ENCODE measurements at places on chromosomes 6 and 20.

- DNase-seq: no peak
Observed at GRCh38 chr6:168884646-168885086, 369.0 kb downstream of the THBS2 start.

- DNase-seq: peak; percentile 51
Observed at GRCh38 chr6:110509617-110510241, 33.3 kb upstream of the SLC22A16 start.

DNA sequence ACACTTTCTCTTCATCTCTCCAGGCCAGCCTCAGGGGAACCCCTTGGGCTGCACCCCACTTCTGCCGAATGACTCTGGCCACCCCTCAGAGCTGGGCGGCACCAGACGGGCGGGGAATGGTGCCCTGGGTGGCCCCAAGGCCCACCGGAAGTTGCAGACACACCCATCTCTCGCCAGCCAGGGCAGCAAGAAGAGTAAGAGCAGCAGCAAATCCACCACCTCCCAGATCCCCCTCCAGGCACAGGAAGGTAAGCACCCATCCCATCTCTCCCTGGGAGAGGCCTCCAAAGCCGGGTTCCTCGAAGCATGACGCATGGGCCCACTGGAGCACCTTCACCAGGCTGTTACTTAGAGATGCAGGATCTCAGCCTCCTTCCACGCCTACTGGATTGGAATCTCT lies 11.3 kb downstream of the MDFI start:
- DNase-seq: no peak

- DNase-seq: no peak
Observed at GRCh38 chr6:20599302-20600051, 65.2 kb downstream of the CDKAL1 start.

DNA sequence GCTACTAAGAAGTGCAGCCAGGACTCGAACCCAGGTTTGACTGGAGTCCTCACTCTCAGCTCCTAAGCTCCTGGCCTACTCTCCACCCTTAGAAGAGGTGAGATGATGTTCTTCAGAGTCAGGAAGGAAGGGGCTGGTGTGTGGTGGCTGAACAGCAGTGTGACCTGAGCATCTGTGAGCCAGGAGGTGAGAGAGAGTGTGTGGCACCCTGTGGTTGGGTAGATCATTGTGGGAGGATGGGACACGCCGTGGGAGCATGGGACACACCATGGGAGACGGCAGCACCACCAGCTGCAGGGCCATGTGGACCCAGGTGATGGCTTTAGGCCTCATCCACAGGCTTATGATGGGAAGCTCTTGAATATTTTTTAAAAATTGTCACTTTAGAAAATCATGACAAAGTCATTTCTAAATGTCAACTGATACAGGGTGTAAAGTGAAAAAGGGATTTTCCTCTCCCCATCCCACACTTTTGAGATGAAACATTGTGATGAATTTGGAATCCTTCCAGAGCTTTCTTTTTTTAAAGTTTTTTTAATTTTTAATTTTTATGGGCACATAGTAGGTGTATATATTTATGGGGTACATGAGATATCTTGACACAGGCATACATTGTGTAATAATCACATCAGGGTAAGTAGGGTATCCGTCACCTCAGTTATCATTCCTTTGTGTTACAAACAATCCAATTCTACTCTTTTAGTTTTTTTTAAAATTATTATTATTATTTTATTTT lies 31.6 kb downstream of the SRC start:
- no peak for DNase-seq

DNA sequence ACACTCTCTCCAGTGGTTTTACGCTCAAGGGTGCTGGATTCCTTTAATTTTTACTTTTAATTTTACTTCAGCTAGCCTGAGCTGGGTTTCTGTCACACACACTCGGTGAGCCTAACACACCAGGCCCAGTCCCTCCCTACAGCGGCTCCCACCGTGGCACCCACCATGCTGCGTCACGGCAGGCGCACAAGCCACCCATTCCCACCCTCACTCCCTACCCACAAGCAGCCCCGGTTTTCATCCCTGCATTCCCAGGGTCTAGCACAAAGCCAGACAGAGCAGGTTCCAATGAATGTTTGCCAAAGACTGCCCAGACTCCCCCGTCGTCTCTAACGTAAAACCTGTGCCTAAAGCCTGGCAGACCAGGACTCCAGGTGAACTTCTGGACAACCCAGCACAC lies 50.3 kb downstream of the MYH7B start:
- no peak for DNase-seq

- DNase-seq: no peak
Observed at GRCh38 chr6:36533321-36533720, 14.0 kb downstream of the STK38 start.

DNA sequence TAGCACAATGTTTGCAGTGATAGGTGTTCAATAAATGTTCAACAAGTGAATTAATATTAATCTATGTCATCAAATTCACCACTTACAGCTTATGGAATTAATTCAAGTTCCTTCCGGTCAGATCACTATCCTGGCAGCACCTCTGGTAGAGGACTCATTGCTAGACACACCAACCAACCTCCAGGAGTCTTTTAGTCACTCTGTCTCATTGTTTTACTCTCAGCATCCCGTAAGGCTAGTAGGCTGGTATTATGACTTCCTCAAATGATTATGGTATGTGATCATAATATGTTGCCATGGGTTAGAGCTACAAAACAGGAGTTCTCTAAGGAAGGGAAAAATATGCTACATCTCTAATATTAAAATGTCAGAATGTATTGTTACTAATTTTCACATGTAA lies 21.7 kb upstream of the MMS22L start:
- DNase-seq: no peak

- peak; percentile 64 for DNase-seq
Observed at GRCh38 chr6:111938710-111939109, 65.5 kb upstream of the FYN start.

- no peak for DNase-seq
Observed at GRCh38 chr20:9349249-9349648, 165.1 kb upstream of the LAMP5 start.

DNA sequence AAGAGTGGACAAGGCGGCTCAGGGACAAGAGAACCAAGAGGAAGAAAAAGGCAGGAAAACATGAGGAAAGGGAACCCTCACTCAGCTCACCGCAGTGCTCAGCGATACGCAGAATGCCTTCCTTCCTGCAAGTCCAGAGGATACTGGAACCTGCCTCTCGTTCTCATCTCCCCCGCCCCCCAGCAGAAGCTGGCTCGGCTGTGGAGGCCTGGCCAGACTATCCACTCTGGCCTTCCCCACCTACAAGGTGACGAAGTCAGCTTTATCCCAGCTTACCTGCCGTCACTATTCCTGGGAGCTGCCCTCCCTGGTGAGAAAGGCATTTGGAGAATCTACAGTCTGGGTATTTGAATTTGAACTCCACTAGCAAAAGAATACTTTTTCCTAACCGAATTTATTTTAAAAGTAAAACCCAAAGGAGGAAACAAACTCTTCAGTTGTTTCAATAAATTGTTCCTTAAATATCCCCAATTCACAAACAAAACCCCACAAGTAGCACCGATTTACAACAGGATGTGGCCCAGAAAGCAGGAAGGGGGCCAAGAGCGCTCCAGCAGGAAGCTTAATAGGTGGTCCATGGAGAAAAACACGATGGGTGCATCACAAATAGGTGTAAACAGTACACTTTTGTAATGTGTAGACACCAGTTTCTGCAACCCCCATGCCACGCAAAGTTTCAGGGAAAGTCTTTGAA lies 2.1 kb upstream of the DIDO1 start:
- no peak for DNase-seq

DNA sequence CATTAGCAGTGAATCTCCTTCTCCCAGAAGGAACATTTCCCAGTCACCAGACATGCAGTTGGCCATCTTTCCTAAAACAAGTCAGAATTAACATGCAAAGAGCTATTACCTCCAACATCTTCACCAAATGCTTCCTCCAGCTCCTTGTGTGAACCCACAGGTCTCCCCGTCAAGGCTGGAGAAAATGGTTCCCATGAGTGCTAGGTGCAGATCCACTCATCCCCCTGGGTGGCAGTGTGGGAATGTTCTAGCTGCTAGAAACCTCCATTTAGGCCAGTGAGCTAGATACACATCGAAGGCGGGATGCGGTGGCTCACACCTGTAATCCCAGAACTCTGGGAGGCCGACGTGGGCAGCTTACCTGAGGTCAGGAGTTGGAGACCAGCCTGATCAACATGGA lies 603.9 kb upstream of the SLC35B3 start:
- DNase-seq: no peak

DNA sequence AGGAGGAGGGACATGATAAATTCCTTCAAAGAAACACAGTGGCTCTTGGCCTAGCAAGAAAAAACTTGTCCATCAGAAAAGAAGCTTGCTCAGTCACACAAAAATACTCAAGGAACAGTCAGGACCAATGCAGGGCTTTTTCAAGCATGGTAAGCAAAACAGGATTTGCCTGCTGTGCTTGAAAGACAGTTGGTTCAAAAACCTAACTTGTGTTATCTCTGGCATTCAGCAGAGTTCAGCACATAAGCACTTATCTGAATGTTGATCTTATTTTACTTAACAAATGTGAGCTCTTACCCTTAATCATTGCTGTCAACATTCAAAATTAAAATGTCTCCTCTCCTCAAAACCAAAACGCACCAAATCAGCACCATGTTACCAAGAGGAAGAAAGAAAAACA lies 38.3 kb downstream of the ATG5 start:
- no peak for DNase-seq

GRCh38 chr20:13855613-13856012 lies 70.8 kb downstream of the NDUFAF5 start:
- no peak for DNase-seq

DNA sequence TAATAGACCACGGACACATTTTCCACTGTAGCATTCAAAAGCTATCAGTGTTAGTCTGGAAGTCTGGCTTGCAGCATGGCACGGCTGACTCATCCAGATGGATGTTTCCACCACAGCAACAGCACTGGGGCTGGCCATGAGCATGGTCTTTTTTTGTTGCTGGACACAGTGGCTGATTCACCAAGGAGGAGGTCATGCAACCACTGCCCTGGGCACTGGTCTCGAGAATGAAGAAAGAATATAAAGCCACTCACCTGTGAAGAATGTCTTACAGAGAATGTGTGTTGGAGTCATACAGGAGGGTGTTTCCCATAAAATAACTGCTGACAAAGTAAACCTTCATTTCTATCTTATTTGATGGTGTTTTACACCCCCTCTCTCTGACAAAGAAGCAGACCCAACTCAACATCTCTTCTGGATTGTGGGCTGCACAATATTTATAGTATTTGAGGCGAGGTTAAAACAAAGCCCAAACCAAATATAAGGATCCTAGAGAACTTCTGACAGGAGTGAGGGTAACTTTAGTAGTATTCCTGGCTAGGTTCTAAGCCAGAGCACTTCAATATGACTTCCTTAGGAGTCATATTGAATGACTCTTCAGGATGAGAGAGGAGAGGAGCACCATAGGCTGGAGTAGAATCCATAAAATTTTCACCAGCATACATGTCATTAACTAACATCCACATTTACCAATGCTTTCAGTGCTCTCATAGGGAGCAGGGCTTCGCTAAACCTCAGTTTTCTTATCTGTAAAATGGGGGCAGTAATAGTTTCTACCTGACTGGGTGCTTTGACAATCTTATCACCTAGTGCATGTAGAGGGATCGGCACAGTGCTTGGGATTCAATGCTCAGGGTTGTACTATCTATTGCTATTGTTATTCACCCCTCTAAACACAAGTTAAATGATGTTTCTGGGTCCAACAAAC lies 121.4 kb downstream of the KIF13A start:
- peak; percentile 86 for DNase-seq

- DNase-seq: no peak
Observed at GRCh38 chr6:7424967-7425807, 35.6 kb downstream of the RIOK1 start.

GRCh38 chr20:15986690-15987089 lies 586.6 kb downstream of the KIF16B start:
- no peak for DNase-seq

DNA sequence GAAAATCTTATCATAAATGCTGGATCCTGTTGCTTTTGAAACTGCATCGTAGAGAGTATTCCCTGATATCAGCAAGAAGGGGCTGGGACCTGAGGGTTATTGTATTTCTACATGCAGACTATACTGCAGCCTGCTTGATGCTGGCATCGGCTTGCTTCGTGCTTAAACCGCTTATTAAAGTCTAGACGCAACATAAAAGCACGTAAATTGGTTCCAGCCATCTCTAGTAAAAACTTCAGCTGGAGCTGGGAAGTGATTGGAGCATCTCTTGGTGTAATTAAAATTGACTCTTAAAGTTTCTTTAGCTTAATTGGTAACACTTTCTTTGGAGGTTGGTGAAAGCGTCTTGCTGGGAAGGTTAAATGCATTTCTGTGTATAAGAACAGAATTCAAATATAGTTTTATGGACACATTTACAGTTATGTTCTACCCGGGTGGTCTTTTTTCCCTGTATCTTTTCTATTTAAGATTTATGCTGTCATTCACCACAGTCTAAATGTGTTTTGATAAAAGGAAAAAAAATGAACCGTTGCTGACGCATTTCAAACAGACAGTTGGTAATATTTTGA lies 139.0 kb upstream of the JAG1 start:
- DNase-seq: no peak

GRCh38 chr6:73742433-73742832 lies 46.4 kb downstream of the CD109 start:
- no peak for DNase-seq

DNA sequence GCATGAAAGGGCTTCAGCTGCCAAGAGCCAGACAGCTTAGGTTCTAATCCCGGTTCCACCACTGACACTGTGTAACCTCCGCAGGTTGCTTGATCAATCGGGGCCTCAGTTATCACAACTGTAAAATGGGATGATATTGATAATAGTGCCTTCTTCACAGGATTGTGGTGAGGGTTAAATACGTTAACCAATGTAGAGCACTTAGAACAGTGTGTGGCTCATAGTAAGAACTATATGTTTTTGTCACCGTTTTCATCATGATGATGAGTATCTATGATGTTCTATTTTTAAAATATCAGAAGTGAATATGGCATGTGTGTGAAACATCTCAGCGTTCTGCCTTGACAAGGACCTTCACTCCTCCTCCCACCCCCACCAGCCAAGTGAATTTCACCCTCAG lies 10.3 kb upstream of the MAPK13 start:
- DNase-seq: no peak

- no peak for DNase-seq
Observed at GRCh38 chr6:87070741-87071140, 24.2 kb downstream of the CGA start.
